ENCODE measurements at places on chromosomes 2 and 18.

DNA sequence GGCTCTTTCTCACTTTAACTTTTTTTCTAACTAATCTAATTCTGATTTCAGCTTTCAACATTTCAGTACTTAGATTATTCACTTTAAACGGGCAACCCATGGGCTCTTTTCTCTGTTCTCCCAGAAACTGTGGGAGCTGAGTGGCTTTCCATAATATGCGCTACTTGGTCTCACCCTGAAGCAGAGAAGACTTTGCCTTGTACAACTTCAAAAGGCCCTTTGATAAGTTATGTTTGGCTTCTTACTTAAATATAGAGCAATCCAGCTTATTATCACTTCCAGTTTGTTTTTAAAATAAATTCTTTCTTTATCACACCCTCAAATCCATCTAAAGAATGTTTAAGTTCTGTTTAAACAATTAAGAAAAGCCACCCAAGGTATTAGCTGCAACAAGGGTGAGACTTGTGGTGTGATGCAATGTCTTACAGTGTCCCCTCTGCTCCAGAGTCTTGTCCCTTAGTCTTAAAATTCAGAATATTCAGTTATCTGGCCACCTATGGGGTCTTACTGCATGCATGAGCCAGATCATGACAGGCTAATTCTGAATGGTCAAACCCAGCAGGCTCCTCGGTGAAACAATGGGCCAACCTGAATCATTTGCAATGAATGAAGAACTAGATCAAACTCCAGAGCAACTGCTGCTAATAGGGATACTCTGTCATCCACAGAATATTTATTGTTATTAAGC lies 38.8 kb downstream of the GCG start:
- DNase-seq: no peak

- DNase-seq: no peak
Measured at GRCh38 chr2:172066394-172066886, 18.9 kb upstream of the DLX1 start.

DNA sequence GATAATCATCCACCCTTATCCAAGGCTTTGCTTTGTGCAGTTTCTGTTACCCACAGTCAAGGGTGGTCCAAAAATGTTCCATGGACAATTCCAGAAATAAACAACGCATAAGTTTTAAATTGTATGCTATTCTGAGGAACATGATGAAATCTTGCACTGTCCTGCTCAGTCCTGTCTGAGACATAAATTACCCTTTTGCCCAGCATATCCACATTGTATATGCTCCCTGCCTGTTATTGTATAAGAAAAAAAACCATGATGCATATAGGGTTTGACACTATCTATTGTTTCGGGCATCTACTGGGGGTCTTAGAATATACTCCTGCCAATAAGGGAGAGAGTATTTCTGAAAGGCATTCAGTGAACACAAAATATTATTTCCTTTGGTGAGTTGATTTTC lies 24.0 kb downstream of the LRRTM1 start:
- no peak for DNase-seq

- no peak for DNase-seq
Measured at GRCh38 chr2:196827356-196827755, 18.2 kb upstream of the C2orf66 start.
